ENCODE measurements at places on chromosomes 2 and 18.

DNA sequence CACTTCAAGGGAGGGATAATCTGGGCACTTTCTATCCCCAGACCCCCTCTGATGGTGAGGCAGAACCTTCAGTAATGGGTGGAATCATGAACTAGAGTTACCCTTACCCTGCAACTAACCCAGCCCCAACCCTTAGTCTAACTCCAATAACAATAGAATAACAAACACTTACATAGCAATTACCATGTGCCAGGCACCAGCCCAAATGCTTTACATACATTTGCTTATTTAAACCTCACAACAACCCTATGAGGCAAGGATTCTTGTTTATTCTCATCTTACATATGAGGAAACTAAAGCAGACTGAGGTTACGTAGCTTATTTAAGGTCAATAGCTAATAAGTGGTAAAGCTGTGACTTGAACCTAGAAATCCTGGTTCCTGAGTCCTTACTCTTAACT lies 132.8 kb downstream of the CYP26B1 start:
- DNase-seq: no peak

DNA sequence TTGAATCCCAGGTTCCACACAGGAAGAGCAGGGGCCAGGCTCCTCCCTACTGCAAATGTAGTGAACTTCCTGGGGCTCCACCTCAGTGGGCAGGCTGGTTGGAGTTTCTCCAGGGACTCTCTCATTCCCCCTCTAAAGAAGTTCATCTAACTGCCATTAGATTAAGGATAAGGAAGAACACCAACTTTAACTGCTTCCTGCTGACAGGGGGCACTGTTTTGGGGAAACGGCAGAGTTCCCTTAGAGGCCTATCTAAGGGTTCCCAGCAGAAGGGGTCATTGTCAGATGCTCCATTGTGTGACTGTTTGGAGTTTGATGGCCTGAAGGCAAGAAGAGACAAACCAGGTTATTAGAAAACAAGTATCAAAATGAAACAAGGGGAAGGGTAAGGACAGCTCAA lies 2159.7 kb upstream of the PIK3C3 start:
- DNase-seq: no peak

- no peak for DNase-seq
These were observed 26.9 kb upstream of the CABYR start for GRCh38 chr18:24111936-24112335.

GRCh38 chr2:150853263-150853662 lies 365.8 kb upstream of the RND3 start:
- DNase-seq: no peak

- no peak for DNase-seq
These were observed 536.3 kb upstream of the TNP1 start for GRCh38 chr2:217396165-217396564.

DNA sequence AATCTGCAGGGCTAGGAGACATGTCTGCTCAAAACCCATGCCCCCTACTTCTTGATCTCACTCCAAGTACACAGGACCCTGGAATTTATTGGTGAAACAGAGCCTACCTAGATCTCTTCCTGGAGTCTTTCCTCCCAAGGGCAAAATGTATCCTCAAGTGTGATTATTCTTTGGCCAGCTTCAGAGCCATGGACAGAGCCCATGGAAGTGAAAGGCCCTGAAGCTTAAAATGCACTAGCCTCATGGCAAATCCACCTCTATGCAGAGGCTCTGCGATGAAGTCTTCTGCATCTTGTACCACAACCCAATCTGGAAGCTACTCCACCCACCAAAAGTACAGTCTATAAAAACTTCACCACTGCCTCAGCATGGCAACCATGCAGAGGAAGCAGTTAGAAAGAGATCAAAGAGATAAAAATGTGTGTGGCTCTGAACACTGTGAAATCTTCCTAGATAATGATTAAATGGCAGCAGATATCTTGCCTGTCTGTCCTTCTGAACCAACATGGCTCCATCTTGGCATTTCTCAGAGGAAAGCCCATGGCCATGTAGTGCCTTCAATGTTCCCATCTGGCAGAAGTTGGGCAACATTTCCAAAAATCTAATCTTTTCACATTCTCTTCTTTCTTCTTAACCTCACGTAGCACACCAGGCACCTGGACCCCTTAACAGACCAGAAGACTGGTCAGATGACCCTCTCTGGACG lies 142.9 kb upstream of the KLF7 start:
- no peak for DNase-seq

DNA sequence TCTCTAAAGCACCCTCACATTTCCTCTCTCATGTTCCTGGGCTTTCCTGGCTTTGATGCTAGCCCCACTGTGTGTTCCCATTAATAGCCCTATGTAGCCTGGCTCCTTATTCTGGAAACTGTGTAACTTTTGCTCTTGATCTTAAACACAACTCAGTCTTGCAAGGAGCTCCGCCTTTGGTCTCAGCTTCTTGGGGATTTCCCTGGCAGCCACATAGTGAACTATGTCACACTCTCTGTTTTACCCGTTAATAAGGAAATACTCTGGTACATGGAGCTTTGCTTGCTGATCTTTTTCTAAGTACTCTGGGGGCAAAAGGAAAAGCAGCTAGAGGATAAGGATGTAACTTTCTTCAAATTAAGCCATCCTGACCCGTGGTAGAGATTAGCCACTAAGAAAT lies 259.3 kb downstream of the NEDD4L start:
- no peak for DNase-seq

DNA sequence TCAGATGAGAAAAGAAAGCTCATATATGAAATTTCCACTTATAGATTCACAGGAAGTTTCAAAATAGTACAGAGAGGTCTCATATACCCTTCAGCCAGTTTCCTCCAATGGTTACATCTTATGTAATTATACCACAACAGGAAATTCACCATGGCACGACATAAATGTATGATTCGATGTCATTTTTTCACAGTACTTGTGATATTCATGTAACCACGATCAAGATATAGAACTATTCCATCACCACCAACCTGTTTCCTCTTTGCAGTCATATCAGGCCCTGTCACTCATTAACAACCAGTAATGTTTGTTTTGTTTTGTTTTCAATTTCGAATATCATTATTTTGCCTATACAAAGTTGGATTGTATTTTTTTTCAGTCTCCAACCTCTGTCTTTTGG lies 314.3 kb upstream of the POU3F3 start:
- DNase-seq: no peak

GRCh38 chr2:121004359-121004758 lies 268.7 kb downstream of the GLI2 start:
- no peak for DNase-seq

DNA sequence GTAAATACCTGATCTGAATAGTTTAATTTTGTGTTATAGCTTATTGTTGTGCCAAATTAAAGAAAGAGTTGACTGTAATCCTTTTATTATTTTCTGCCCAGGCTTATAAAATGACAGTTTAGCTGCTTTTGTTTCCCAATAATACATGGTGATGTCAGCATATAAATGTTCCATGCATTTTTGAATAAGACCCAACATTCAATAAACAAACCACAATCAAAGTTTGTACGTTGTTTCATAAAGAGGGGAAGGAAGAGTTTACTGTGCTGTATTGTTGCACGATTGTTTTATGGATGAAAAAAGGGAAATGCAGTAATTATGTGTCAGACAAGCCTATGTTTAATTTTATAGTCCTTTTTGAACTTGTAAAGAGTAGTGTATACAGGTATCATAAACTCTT lies 177.2 kb upstream of the SCN7A start:
- no peak for DNase-seq

DNA sequence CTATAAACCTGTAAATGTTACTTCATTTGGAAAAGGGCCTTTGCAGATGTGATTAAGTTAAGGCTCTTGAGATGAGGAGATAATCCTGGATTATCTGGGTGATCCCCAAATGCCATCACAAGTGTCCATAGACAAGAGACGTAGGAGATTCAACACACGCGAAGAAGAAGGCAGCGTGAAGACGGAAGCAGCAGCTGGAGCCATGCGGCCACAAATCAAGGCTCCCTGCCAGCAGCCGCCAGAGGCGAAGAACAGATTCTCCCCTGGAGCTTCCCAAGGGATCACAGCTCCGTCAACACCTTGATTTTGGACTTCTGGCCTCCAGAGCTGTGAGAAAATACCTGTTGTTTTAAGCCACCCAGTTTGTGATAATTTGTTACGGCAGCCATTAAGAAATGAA lies 11.0 kb upstream of the VAPA start:
- no peak for DNase-seq

DNA sequence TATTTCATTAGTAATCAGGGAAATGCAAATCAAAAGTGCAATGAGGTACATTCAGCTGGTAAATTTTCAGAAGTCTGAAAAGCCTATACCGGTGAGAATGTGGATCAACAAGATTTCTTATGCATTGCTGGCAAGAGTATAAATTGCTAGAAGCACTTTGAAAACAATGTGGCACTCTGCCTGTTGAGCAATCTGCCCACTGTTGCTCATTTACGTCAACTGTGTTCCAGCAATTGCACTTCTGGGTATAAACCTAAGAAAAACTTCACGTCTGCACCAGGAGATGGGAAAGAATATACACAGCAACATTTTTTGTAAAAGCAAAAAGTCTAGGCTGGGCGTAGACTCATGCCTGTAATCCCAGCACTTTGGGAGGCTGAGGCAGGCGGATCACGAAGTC lies 40.8 kb downstream of the MTERF4 start:
- no peak for DNase-seq

DNA sequence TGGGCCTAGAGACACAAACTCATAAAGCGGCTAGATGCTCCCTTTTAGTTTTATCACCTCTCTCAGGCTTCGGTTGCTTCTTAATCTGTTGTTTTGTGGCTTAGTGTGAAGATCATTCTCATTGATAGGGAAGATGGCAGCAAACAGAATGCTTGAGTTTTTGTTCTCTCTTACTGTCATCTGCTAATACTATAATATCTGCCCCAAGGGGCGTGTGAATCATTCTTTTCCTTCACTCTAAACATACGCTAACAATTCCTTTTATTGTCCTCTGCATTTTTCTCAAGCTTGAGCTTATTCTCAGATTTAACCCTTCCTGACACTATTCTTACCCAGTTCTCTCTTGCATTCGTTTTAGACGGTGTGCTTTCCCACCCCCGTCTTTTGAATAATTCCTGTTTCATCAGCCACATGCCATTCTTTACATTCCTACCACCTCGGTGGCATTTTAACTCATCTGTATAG lies 323.9 kb upstream of the NRP2 start:
- DNase-seq: no peak

DNA sequence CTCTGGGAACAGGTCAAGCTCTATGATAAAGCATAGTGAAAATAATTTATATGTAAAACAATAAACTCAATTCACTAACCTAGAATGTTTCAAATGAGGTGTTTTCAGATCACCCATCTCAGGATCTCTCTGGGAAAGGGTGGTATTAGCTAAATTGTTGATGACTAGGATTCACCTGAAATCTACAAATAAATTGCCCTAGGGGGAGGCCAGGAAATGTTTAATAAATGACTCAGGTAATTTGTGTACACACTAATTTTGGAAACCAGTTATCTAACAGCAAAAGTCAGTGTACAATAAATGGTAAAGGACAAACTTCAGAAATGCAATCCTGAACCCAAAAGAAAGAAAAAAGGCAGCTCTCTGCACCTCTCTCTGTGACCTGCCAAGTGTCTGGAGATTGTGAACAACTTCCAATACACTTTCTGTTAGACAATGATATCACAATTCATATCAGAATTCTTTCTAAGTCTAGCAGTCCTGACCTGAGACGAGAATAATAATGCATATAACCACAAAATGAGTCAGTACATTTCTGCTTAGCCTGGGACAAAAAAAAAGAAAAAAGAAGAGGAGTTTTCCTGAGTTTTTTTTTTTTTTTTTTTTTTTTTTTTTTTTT lies 760.0 kb downstream of the EPHA4 start:
- DNase-seq: no peak

DNA sequence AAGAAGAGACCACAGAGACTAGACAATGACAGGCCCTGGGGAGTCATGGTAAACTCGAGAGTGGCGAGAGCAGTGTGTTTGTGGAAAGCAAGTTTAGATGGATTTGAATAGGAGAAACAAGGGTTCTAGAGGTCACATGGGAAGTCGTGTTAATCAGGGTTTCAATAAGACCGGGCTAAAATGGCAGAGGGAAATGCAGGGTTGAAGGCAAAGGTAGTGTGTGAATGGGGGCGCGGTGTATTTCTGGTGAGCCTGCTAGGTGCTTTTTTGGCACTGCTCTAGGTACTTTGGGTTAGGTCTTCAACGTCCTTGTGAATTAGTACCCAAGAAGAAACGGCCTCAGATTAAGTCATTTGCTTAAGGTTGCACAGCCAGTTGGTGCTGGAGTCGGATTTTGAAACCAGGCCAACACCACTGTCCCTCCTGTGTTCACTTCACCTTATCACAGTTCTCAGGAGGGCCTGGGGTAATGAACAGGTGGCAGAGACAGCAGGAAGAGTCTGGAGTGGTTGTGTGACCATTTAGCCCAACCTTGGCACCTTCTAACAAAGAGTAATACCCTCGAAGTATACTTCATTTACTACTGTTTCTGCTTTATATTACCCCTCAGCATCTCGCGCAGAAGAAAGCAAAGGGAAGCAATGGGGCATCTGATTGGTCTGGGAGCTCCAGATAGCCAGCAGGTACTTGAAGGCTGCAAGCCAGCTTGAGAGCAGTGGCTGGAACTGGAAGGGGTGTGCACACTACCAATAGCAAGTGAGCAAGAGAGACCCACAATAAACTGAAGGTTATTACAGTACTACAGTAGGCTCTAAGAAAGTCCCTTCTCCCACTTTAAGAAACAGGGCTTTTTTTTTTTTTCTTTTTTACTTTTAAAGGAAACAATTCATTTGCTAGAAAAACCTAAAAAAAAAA lies 33.4 kb upstream of the GAREM2 start:
- DNase-seq: no peak

DNA sequence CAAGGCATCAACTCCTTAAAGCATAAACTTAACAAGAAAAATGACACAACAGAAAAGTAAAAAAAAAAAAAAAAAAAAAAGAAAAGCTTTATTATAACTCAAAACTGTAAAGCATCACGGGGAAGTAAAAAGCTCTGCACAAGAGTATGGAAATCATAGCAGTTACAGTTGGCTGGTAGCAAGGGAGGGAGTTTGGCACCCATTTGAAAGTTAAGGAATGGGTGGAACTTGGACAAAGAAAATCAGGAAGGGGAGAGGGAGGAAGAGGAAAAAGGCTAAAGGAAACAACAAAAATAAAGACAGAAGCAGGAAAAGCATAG lies 8.6 kb downstream of the KLF7 start:
- DNase-seq: no peak

DNA sequence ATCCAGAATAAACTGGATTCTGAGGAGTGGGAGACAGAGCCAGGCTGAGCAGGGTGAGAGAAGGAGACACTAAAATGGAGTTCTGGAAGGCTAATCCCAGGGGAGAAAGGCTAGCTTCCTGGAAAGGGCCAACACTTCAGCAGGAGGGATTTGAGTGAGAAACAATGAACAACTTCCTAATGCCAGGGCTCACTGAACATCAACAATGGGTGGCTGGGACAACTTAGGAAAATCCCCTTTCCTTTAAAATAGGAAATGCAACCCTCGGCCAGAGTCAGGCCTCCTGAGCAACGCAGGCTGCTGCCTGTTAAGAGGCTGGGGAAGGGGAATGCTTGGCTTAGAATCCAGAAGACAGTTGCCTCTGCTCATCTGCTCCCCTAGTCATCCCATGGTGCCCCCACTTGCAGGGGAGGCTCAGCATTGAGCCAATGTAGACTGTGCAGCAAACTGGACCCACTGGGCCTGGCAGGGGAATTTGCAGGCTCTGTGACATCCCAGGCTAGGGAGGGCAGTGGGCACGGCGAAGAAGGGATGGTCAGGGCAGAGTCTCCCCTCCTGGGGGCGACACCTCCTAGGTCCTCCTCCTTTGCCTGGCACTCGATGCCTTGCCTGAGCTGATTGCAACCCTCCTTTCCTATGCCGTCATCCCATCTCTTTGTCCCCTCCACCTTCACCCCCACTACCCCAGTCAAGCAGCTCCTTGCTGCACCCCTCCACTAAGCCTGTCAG lies 182.5 kb downstream of the TNS1 start:
- no peak for DNase-seq

- no peak for DNase-seq
These were observed 455.9 kb upstream of the UBE2E3 start for GRCh38 chr2:180524499-180524898.

Data from C1 segment of cervical spinal cord (tissue), 14 donors.